HFFc6 (cell line): ENCODE measurements at places on chromosomes 3 and 15. TPM values are rescaled to one million over a fixed set of nuclear protein-coding genes. Genes with fewer than 3 reads are reported as not detected.

Gene CCR3
- not detected in 3 replicates for total RNA-seq

Gene ANKRD34C
- not detected in 3 replicates for total RNA-seq

Gene HCN4
- total RNA-seq, result not detected in 2 replicates

Gene A4GNT
- not detected in 3 replicates for total RNA-seq

- no peak for DNase-seq
- H3K27me3 ChIP-seq, result peaks cover 5% of the 10 kb centered on the region; the same call in 1 of the 2 replicates
- no peak overlapping the region for H3K4me3 ChIP-seq
- H3K36me3 ChIP-seq, result no peaks in the 10 kb centered on the region
- no peak overlapping the region for H3K27ac ChIP-seq
- peaks cover 22% of the 10 kb centered on the region for H3K4me1 ChIP-seq
Observed at GRCh38 chr3:169848741-169849140, 21.0 kb downstream of the LRRC31 start.

GRCh38 chr3:23713641-23714040, 92.1 kb upstream of the UBE2E1 start:
- H3K36me3 ChIP-seq, result no peaks in the 10 kb centered on the region
- no peaks in the 10 kb centered on the region; the same call in 1 of the 2 replicates for H3K27me3 ChIP-seq
- DNase-seq, result peak; percentile 57
- peak overlapping the region; percentile 83 for H3K27ac ChIP-seq
- H3K4me1 ChIP-seq, result peaks cover 32% of the 10 kb centered on the region
- H3K4me3 ChIP-seq, result peak overlapping the region; percentile 81

DNA sequence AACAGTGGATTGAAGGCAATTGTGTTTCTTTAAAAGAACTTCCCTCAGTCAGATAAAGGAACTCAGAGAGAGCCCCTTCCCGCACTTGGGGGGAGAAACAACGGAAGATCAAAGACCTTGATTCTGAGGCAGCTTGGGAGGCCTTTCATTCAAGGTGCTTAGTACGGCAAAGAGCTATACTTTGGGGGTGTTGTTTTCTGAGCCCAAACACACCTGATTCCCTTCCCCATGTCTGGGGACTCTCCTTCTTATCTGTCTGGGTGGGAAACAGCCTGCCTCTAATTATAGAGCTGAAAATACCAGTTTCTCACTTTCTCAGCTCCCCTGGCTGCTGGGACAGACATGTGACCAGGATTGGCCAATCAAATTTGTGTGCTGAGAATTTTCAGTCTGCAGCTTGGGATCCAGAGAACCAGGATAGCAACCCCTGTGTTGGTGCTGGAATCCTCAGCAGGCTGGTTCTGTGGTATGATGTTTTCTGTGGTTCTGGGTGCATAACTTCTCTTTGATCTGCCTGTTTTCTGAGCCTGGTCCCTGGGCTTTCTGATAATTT, 19.4 kb upstream of the IQCF6 start:
- H3K27me3 ChIP-seq, result peaks cover 11% of the 10 kb centered on the region
- H3K4me1 ChIP-seq, result no peaks in the 10 kb centered on the region; the same call in 1 of the 2 replicates
- H3K4me3 ChIP-seq, result no peak overlapping the region
- DNase-seq, result no peak
- H3K27ac ChIP-seq, result no peak overlapping the region
- no peaks in the 10 kb centered on the region for H3K36me3 ChIP-seq

DNA sequence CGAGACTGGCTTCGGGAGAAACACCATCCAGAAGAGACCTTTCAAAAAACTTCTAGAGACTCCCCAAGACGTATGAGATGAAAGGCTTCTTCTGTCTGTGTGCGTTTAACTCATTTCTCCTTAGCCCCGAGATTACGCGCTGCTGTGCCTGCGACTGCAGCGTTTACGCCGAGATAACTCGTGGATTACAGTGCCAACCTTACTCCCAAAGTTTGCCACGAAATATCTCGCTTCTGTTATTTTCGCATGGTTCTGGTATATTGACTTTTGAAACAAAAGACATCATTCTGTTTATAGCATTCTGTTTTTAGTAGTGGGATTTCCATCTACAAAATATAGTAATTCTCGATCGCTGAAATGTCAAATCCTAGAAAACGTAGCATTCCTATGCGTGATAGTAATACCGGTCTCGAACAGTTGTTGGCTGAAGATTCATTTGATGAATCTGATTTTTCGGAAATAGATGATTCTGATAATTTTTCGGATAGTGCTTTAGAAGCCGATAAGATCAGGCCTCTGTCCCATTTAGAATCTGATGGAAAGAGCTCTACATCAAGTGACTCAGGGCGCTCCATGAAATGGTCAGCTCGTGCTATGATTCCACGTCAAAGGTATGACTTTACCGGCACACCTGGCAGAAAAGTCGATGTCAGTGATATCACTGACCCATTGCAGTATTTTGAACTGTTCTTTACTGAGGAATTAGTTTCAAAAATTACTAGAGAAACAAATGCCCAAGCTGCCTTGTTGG, 467 bp downstream of the PGBD4 start:
- H3K4me3 ChIP-seq, result peak overlapping the region; percentile 100
- peaks cover 2% of the 10 kb centered on the region for H3K27me3 ChIP-seq
- DNase-seq, result no peak
- H3K27ac ChIP-seq, result peak overlapping the region; percentile 99
- peaks cover 35% of the 10 kb centered on the region for H3K4me1 ChIP-seq
- H3K36me3 ChIP-seq, result peaks cover 12% of the 10 kb centered on the region; the same call in 1 of the 2 replicates
